ENCODE measurements at places on chromosomes 7 and 10.

- DNase-seq, result no peak
These were observed 365.9 kb upstream of the ZMIZ1 start for GRCh38 chr10:78702876-78703275.

DNA sequence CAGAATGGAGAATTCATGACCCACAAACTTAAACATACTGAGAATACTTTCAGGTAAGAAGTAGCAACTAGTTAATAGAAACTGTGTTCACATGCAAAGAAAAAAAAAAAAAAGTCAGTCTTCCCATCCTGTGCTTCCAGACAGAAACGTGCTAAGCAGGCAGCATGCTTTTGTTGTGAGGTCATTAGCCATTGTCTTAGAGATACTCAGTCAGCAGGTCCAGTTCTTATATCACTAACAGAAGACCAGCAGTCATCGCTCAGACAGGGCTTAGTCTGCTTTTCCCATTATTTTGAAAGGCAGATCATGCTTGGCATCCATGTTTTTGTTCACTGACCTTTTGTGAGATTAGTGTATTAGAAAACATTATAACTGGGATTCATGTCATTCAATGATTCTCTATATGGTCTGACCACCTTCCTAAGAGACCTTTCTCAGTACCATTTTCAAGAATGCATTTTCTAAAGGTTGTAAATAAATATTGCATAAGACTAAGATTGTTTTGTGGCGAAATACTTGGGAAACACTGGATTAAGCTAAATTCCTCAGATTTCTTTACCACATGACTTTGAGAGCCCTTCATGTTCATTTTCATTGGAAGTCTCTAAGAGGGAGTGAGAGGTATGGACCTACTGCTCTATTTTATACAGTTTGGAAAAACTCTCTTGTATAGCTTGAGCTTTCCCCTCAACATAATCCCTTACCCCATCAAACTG is 45.0 kb upstream of the AGBL3 start:
- DNase-seq, result no peak

DNA sequence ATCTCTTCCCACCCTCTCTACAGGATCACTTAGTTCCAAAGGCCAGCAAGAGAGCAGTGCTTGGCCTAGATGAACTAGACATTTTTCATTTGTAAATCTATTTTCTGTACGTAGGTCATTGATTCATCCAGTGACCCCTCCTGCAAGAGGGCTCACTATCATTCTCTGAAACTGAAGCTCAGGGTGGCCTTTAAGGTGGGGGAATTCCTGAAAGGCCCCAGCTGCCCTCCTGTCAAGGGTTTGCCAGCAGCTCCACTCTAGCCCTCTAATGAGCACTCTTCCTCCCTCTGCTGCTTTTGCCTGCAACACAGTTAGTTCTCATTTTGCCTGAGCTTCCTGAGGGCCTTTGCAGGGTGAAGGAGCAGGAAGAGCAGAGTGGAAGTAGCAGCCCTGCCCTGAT is 41.2 kb downstream of the LRRC18 start:
- no peak for DNase-seq

- DNase-seq, result no peak
These were observed 214.4 kb downstream of the CREB5 start for GRCh38 chr7:28626624-28627262.
